ENCODE measurements at places on chromosomes 11 and 22.

DNA sequence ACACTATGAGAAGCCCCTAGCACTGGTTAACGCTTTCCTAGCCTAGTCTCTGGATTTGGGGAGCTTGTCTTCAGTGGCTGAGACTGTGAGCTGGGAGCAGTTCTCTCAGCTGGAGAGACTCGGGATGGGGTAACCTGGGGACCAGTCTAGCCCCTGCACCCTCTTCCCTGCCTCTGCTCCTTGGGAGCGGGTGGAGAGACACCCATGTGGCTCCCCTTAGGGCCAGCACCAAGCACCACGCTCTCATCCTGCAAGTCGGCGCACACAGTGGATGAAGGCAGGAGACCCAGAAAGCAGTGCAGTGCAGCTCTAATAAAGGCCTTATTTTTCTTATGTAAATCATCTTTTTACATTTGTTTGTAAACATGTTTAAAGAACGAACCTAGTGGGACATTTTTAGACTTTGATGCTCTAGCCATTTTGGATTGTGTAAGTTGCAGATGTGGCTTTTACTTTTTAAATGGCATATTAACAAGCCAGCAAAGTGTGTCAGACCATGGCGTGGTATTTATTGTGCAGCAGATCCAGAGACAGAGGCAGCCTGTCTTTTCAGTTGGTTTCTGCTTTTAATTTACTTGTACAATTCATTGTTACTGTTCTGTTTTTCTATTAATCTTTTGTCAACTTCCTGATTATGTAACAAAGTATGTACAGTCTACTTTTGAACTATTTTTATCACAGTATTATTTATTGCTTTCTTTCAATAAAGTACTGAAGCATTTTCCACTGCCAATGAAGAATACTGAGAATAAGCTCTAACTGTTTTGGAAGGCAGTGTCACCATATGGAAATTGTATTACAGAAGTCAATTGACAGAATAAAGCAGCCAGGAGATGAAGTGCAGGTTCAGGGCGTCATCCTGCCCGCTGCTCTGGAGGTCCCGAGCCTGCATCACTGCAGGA is 14.4 kb upstream of the CTTN start:
- no peak for DNase-seq

DNA sequence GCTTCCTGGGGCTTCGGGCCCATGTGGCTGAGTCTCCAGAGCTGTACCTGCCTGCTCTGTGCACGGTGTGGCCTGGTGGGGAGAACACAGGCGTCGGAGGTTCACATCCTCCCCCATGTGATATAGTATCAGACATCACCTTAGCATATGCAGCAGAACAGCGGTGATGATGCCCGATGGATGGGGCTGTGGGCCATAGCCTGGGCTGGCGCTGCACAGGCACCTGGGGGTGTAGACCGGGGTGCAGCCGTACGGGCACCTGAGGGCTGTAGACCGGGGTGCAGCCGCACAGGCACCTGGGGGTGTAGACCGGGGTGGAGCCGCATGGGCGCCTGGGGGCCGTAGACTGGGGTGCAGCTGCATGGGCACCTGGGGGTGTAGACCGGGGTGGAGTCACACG is 29.2 kb downstream of the NADSYN1 start:
- DNase-seq = no peak

- peak; percentile 55 for DNase-seq
These were observed 8.8 kb downstream of the POU2F3 start for GRCh38 chr11:120248551-120249278.

GRCh38 chr11:2261436-2262230 is 8.8 kb downstream of the ASCL2 start:
- peak; percentile 4 for DNase-seq

DNA sequence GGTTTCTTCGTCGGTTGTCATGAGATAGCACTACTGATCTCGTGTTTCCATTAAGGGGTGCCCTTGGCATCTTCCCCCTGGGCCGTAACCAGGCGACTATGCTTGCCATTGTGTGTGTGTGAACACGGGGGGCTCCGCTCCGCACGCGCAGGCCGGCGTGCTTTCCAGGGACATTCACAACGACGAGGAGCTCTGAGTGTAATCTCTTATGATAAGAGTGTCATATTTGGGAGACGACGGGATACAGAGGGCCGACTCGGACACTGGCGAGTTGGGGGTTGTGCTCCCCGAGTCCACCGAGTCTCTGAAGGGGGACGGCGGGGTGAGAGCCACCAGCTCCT is 170.9 kb upstream of the CTSC start:
- DNase-seq = no peak

- DNase-seq = peak; percentile 29
These were observed 7.4 kb downstream of the CNTF start for GRCh38 chr11:58629857-58630256.

- no peak for DNase-seq
These were observed 7.1 kb upstream of the FLI1 start for GRCh38 chr11:128686745-128687177.

DNA sequence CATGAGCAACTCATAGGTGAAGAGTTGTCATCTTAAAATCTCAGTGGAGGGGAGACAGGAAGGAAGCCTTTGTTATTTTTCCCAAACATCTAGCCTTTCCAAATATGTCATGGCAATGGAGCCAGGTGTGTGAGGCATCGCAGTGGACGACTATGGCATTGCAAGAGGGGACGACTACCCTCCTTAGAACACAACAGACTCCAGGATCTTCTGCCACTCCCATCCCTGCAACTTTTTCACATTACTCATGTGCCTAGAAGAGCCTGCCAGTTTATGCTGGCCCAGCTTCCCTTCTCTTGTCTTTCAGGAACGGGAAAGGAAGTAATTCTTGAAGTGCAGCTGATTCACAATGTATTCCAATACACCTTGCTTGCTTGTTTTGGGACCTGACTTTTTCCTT is 1008.4 kb downstream of the OPCML start:
- no peak for DNase-seq

- no peak for DNase-seq
These were observed 11.8 kb downstream of the NAP1L4 start for GRCh38 chr11:2980168-2980840.

GRCh38 chr22:42969348-42969975 is 45.5 kb downstream of the PACSIN2 start:
- no peak for DNase-seq

GRCh38 chr11:1411301-1411700 is 21.6 kb downstream of the BRSK2 start:
- DNase-seq = no peak

DNA sequence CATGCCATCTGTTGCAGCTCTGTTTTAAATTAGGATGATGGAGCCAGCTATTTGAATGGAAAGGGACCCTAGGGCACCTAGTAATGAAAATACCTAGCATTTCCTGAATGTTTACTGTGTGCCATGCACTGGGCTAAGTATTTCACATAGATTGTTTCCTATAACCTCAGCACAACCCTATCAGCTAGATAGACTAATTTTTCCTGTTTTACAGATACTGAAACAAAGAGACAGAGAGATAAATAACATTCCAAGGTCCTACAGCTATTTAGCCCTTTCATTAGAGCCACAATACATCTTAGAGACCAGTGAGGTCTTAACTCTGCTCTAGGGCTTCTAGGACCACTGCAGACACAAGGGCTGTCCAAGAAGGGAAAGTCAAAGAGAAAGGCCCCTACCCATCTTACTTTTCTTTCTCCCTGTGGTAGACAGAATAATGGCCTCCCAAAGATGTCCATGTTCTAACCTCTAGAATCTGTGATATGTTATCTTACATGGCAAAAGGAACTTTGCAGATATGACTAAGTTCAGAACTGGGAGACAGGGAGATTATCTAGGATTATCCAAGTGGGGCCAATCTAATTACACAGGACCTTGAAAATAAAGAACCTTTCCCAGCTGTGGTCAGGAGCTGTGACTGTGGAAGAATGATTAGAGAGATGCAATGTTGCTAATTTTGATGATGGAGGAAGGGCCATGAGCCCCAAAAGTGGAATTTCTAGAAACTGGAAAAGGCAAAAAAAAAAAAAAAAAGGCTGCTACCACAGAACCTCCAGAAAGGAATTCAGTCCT is 157.0 kb downstream of the CCDC34 start:
- no peak for DNase-seq

- DNase-seq = no peak
These were observed 590.3 kb upstream of the TENM4 start for GRCh38 chr11:80031014-80031600.

DNA sequence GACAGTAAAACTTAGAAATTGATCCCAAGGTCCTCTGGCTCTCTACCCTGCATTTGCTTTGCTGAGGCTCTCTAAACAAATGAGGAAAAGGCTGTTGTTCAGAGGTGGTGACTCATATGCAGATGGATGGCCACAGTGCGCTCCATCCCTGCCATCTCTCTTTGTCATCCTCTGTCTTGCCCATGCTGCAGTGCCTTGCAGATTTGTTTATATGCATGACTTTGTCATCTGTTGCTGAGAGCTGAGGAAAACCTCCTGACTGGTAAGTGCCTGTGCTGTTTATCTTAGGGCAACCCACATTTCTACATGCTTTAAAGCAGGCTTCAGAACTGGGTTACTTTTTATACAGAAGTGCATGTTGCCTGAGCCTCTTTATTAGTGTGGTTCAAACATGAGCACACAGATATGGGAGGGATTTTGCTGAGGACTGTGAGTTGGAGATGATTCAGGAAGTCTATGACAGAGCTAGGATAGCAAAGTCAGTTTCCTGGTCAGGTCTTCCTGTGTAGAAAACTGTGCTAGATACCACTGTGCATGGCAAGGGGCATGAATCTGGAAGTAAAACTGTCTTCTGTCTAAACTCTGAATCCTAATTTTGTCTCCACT is 57.4 kb downstream of the JAM3 start:
- DNase-seq = peak; percentile 97

GRCh38 chr11:8566613-8567210 is 27.3 kb downstream of the STK33 start:
- peak; percentile 26 for DNase-seq

GRCh38 chr11:134074346-134074745 is 5.5 kb downstream of the JAM3 start:
- no peak for DNase-seq

GRCh38 chr11:16895306-16895705 is 118.9 kb downstream of the PLEKHA7 start:
- DNase-seq = no peak

- DNase-seq = peak; percentile 22
These were observed 40.2 kb downstream of the TBX1 start for GRCh38 chr22:19800761-19801244.

DNA sequence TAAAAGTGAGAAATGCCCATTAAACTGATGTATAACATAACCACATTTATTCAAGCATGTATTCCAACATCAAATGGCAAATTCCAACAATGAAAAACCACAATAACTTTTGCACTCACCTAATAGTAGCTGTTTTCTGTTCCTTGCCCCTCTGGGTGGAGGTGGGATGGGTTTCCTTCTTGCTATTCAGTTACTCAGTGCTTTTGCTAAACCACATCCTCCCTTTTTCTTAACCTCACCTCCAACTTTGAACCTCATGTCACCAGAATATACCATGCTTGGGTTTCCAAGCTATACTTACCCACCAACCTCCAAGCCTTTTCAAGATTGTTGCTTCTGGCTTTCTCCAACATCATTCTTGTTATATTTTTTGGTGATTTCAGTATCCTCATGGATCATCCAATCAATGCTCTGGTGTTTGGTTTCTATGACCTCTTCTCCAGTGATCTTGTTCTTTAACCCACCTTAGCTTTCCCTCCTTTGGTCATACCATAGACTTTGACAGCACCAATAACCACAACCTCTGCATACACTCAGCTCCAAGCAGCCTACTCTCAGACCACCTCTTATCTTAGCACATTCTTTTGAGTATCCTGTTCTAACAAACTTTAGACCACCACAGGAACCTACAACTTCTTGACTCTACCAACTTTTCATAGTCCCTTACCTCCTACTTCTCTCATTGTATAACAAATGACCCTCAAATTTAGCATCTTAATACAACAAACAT is 3.2 kb upstream of the CCDC15 start:
- no peak for DNase-seq

DNA sequence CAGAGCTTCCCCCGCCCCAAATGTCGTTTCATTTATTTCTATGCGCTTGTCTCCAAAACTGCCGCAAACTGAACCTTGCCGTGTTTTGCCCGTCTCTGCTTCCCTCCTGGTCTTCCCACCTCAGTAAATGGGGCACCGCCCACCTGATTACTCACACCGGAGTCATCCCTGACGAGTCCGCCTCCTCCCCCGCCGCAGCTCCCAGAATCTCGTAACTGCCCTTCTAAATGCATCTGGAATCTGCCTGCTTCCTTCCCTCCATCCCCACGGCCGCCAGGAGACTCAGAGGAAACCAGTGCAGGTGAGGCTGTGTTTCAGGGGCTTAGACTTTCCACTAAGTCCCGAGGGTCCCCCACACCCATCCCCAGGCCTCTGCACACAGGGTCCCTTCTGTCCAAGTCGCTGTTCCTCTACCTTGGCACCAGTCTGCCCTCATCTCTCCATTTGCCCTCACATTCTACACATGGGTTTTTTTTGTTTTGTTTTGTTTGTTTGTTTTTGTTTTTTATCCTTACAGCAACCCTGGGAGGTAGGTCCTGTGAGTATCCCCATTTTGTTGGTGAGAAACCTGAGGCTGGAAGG is 62.6 kb upstream of the PHF21B start:
- DNase-seq = peak; percentile 79

DNA sequence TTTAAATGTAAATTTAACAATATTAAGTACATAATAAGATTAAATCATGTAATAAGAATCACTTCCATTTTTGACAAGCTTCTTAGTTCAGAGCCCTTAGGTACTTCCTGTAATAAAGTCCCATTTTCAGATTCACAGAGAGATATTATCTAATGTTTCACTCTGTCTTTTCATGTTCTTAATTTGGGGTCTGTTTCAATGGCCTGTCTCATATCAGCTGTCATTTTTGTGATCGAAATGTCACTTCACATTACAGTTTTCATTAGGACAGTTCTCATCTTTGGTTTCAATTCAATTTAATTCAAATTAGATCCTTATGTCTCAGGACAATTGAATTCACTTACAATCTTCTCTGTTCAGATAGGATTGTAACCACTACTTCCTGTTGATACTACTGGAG is 22.6 kb upstream of the OLFML1 start:
- DNase-seq = no peak

DNA sequence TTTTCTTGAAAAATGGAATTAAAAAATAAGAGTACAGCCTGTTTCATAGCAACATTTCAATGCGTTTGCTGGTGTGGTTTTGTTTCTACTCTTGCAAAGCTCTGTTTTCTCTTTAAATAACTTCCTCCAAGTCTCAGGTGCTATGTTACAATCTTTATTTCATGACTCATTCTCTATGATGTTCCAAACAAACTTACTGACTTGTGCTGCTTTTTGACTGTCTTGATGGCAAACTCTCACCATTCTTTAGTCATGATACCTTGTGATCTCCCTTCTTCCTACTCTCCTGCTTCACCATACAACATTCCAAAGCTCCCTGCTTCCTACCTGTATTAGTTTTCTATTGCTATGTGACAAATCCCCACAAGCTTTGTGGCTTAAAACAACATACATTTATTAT is 166.1 kb downstream of the C11orf91 start:
- DNase-seq = no peak
